ENCODE measurements at places on chromosomes 6 and 20. TPM values are rescaled to one million over a fixed set of nuclear protein-coding genes. Genes with fewer than 3 reads are reported as not detected.

GRCh38 chr20:34350095-34350494, 13.0 kb upstream of the ITCH start:
- no peaks in the 10 kb centered on the region for H3K27me3 ChIP-seq
- H3K4me3 ChIP-seq = no peak overlapping the region
- no peaks in the 10 kb centered on the region for H3K4me1 ChIP-seq
- H3K36me3 ChIP-seq = no peaks in the 10 kb centered on the region

- H3K27ac ChIP-seq = no peak overlapping the region
- H3K4me1 ChIP-seq = no peaks in the 10 kb centered on the region
- H3K36me3 ChIP-seq = no peaks in the 10 kb centered on the region
- H3K4me3 ChIP-seq = no peak overlapping the region
- DNase-seq = no peak
Observed at GRCh38 chr20:8389381-8390036, 257.4 kb downstream of the PLCB1 start.

GRCh38 chr6:170006900-170007467, 255.6 kb downstream of the ERMARD start:
- no peak for DNase-seq
- H3K27ac ChIP-seq = no peak overlapping the region
- peaks cover 12% of the 10 kb centered on the region for H3K36me3 ChIP-seq
- peaks cover 2% of the 10 kb centered on the region for H3K27me3 ChIP-seq
- no peak overlapping the region for H3K4me3 ChIP-seq

DNA sequence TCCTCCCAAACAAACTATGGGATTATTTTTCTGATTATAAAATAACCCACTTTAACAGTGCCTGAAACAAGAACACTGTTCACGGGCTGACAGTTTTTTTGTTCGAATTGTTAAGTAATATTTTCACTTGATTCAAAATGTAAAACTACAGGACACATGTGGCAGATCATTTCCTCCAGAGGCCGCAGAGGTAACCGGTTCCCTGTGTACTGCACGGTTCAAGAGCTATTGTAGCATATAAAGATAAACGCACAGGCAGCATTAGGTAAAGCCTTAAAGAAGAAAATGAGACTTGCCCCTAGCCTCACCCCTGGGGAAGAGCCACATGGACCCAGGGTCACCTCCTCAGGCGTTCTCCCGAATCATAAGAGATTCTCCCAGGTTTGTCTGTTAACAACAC, 181.3 kb upstream of the AFDN start:
- no peak overlapping the region for H3K4me3 ChIP-seq
- DNase-seq = no peak
- H3K4me1 ChIP-seq = peaks cover 2% of the 10 kb centered on the region
- peaks cover 12% of the 10 kb centered on the region for H3K27me3 ChIP-seq
- no peaks in the 10 kb centered on the region for H3K36me3 ChIP-seq
- no peak overlapping the region for H3K27ac ChIP-seq

- no peaks in the 10 kb centered on the region for H3K27me3 ChIP-seq
- H3K4me3 ChIP-seq = no peak overlapping the region
- no peak for DNase-seq
- no peak overlapping the region for H3K27ac ChIP-seq
Observed at GRCh38 chr20:50467174-50467573, 43.0 kb upstream of the PTPN1 start.

GRCh38 chr6:108020472-108021116, 53.9 kb downstream of the OSTM1 start:
- no peaks in the 10 kb centered on the region for H3K27me3 ChIP-seq
- no peak overlapping the region for H3K27ac ChIP-seq
- DNase-seq = no peak
- peaks cover 2% of the 10 kb centered on the region for H3K36me3 ChIP-seq
- H3K4me1 ChIP-seq = no peaks in the 10 kb centered on the region
- H3K4me3 ChIP-seq = no peak overlapping the region

DNA sequence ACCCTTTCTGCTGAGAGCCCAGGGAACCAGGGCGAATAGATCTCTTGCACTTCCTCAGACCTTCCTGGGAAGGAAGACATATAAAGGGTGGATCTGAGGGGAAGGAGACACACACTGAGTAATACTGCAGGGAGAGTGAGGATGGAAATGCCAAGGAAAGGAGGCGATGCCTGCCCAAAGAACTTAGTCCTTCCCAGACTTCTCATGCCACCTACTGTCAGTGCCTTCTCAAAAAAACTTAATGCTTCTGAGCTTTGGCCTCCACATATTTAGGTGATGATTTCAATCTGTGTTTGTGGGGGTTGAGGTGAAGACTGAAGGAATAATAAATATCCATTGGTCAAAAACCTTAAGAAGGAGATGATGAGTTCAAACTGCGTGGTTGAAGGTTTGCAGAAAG, 9.7 kb downstream of the BTN3A1 start:
- peaks cover 17% of the 10 kb centered on the region for H3K4me1 ChIP-seq
- H3K36me3 ChIP-seq = peaks cover 43% of the 10 kb centered on the region
- DNase-seq = no peak
- no peak overlapping the region for H3K4me3 ChIP-seq
- no peak overlapping the region for H3K27ac ChIP-seq
- no peaks in the 10 kb centered on the region for H3K27me3 ChIP-seq

DNA sequence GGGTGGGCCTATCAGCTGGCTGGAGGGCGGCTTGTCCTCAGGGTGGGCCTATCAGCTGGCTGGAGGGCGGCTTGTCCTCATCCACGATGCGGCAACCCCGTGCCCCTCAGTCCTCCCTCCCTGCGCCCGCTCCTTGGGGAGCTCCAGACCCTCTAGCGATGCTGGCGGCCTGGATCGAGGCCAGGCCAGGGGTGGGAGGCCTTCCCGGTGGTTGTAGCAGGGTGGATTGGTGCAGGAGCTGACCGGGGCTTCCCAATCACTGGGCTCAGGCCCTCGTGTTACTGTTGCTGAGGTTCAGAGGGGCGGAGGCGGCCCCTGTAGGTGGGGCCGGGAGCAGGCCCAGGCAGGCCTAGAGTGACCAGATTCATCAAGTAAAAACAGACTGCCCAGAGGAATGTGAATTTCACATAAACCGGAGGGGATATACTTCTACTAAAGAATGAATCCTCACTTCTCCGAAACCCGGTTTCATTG, 8.8 kb downstream of the SLC17A9 start:
- no peak overlapping the region for H3K4me3 ChIP-seq
- peaks cover 17% of the 10 kb centered on the region for H3K4me1 ChIP-seq
- no peaks in the 10 kb centered on the region for H3K27me3 ChIP-seq

ESR1 gene
- 0.52 TPM for total RNA-seq

ZNF311 gene
- total RNA-seq = 0.69 TPM

BPIFB4 gene
- total RNA-seq = not detected

LTB gene
- total RNA-seq = 52.3 TPM

MAS1 gene
- not detected for total RNA-seq

FAM184A gene
- total RNA-seq = 13.5 TPM

SENP6 gene
- 57.7 TPM for total RNA-seq

Data from activated naive CD4-positive, alpha-beta T cell treated with anti-CD3 and anti-CD28 coated beads for 36 hours (primary cell).